Stimulated activated CD4-positive, alpha-beta T cell treated with anti-CD3 and anti-CD28 coated beads, Interleukin-1b, Interleukin-23, amount 100 ng/mL, for 1 hour (primary cell): ENCODE measurements at places on chromosomes 16 and 17.

- DNase-seq = no peak
Measured at GRCh38 chr17:8318010-8318935, 8.2 kb downstream of the ARHGEF15 start.

DNA sequence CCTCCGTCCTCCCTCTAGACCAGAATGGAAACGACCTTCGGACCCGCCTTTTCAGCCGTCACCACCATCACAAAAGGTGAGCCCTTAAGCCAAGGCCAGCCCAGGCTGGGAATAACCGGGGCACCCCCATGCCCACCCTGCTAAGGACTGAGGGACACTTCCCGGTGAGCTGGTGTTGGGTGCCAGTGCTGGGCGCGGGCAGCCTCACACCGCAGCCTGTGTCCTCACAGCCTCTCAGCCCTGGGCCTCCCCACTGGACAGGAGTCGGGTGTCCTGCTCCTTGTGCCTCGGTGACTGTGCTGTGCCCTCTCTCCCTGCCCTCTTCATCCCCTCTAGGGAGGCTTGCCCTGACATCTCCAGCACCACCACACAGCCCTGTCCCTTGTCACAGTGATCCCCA, 10.3 kb downstream of the TRAF7 start:
- DNase-seq = no peak

- DNase-seq = no peak
Measured at GRCh38 chr16:89332243-89332901, 114.9 kb downstream of the ZNF778 start.

DNA sequence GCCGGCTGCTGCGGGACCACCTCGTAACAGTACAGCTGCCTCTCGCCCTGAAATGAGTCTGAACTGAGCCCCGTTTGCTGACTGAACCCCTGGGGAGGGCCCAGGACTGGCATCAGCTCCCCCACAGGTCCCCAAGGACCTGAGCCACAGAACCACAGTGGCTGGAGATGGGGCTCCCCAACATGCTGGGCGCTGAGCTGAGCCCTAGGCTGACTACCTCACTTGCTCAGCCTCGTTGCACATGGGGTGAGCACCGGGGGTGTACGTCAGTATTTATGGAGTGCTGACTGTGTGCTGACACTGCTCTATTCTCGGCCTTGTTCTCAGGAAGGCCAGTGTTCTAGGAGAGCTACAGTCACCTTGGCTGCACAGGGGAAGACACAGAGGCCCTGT, 6.6 kb upstream of the VASN start:
- no peak for DNase-seq

- no peak for DNase-seq
Measured at GRCh38 chr17:57566721-57567120, 178.4 kb downstream of the CCDC182 start.

- no peak for DNase-seq
Measured at GRCh38 chr16:66569827-66570405, 3.7 kb downstream of the CMTM1 start.

DNA sequence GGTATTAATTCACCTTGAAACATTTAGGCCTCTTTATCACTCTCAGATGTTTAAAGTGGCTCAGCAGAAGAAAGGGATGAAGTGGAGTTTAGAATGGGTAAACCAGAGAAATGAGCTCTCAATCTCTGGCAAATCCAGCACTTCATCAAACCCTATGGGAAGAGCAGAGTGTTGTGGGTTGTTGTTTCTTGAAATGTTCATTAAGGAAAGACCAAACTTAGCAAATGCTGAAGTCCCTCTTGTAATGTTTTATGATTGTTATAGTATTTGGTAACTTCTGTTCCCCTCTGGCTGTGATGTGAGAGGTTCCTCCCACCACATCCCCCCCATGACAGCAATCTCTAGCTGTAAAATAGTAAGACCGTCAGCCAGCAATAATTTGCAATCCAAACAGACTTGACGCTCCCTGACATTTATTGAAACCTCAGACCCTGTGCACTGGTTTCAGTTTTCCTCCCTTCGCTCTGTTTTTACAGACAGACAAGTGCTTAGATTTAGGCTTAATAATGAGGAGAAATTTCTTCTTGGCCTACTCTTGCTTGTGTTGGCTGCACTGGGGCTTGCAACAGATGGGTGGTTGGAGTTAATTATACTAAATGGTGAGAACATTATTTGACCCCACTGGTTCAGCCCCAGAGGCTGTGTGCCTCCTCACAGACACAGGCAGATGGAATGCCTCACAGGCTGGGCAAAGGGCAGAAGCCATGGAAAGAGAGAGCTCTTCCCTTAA, 609.4 kb upstream of the SOX9 start:
- no peak for DNase-seq

DNA sequence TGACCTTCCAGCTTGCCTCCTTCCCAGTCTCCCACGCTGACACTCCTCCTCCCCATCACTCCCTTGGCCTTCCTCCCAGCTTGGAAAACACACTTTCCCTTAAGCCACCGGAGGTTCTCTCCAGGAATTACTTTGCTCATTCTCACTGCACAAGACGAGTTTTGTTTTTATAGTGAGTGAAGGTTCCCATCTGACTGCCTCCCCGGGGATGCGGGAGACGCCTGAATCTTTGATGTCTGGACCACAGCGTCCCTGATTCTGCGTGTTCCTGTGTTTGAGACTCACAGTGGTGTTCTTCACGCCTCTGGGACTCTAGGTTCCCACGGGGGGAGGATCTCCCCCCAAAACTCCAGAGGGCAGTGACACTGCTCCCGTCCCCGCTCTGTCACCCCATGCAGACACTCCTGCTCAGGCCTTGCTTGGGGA, 2.0 kb downstream of the DNAI2 start:
- no peak for DNase-seq

DNA sequence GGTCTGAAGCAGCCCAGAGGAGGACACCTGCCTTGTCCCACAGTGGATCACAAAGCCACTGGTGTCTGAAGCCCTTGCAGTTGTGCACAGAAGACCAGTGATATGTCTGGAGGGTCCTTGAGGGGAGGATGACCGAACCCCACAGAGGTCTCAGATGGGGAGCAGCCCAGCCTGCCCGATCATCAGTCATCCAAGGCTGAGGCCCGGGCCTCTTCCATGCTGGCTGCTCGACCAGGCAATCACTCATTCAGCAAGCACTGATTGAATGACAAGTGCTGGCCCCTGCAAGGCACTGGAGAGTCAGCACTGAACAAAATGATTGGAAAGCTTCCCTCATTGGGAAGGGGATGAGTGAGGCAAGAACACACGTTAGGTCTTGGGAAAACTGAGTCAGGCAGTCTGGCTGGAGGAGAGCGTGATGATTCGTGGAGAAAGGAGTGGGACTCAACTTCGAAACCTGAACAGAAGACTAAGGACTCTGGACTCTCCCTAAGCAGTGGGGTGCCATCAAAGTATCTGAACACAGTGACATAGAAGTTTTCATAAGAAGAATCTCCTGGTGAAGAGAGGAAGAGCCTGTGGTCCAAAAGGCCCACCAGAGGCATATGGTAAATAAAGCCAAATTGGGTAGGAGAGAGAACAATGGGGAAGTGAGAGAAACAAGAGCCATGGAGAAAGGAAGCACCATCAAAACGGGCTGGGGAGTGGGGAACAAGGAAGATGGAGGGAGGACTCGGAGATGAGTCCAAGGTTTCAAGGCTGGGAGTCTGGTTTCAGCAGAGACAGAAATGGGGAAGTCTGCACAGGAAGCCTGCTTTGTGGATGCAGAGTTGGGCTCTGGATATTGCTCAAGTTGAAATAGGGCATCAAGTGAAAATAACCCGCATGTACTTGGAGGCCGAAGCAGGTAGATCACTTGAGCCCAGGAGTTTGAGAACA, 10.2 kb downstream of the PIK3R5 start:
- DNase-seq = no peak

DNA sequence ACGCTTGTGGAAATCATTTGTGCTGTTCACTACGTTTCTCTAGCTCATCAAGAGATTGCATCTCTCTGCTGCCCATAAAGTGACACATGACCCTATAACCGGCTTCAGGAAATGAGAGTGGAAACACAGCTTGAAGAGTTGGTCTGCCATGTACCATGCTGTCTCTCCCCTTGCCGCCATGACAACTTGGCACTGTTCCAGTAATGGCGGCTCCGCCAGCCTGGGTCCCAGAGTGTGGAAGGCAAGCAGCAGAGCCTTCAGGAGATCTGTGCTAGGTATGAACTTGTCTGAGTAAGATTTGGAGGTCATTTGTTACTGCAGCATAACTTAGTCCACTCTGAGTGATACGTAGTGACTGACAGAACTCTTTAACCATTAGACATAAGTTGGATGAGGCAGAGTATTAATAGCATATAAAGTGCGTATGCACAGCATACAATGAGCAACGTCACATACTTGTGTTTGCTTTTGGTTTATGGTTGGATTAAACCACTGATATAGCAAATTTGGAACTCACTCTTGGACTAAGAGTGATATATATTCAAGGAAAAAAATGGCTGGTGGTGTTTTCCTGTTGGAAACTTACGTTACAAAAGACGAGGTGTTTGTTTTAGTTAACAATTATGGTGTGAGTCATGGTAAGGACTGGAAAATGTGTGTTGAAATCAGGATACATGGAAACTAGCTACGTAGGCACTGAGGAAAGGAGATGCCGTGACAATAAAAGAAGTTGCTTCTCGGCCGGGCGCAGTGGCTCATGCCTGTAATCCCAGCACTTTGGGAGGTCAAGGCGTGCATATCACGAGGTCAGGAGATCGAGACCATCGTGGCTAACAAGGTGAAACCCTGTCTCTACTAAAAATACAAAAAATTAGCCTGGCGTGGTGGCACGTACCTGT, 24.4 kb upstream of the PMP22 start:
- no peak for DNase-seq

DNA sequence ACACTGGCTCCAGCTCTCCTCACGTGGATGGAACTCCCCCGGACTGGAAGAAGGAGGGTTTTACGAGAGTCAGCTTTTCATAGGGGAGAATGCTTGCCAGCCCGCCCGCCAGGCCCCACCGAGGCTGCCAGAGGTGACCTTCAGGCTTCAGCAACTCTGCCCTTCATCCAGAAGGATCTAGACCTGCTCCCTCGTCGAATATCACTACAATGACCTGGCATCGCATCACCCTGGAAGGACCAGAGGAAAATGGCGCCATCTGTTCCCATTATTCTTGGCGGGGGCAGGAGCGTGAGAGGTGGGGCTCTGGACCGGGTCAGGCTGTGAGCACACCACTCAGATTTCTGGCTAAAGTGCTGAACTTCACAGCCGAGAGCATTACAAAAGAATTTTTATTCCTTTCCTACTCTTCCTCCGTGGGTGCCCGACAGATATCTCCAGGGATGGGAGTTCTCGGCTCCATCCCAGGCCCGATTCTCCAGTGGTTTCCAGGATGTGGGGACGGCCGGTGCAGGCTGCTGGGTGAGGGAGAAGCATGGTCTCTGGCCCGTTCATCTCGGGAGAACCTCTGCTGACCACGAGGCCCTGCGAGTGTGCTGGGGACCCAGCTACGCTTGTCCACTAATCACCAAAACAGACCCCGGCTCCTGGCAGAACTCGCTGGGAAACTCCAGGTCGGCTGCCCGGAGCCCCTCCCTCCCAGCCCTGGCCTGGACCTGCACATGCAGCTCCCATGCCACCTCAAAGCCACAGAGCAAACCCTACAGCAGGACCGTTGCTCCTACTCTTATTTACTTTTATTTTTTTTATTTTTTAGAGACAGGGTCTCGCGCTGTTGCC, 36.8 kb upstream of the ZNF469 start:
- no peak for DNase-seq

- DNase-seq = no peak
Measured at GRCh38 chr16:27245276-27246172, 23.0 kb downstream of the NSMCE1 start.

GRCh38 chr17:37092071-37092470, 143.3 kb downstream of the AATF start:
- no peak for DNase-seq

DNA sequence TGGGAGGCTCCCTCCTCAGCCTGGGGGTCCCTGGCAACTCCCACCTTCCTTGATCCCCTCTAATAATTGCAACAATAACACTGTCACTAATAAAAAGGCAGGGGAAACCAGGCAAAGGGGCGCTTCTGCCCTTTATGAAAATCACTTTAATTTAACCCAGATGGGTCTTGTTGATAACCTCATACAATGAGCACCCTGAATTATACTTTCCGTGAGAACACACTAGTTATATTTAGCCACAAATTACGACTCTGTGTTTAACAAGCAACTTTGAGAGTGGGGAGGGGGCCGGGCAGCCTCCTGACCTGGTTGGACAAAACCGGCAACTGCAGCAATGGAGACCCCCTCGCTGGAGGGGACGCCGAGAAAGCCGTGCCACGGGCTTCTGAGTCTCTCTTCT, 5.7 kb upstream of the BAHCC1 start:
- DNase-seq = no peak

- no peak for DNase-seq
Measured at GRCh38 chr16:66908116-66908515, 10.6 kb downstream of the CDH16 start.

DNA sequence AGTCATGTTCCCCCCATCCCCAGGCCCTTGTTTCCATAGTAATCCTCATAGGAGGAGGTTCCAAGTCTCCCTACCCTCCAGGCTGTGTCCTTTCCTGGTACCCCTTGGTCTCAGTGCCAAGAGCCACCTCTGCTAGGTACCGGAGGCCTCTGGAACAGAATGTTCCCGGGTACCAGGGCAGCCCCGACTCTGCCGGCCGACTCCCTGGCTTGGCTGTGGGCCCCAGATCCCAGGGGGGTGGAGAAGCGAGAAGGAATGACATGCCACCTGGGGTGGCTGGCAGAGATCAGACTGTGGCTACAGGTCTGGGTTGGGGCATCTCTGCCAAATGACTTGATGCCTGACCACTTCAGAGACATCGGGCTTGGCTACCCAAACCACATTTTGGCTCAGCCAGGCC, 3.6 kb downstream of the STAC2 start:
- DNase-seq = no peak

- no peak for DNase-seq
Measured at GRCh38 chr16:79691007-79691406, 90.5 kb upstream of the MAF start.

- no peak for DNase-seq
Measured at GRCh38 chr17:81922566-81923301, 4.8 kb upstream of the SIRT7 start.

DNA sequence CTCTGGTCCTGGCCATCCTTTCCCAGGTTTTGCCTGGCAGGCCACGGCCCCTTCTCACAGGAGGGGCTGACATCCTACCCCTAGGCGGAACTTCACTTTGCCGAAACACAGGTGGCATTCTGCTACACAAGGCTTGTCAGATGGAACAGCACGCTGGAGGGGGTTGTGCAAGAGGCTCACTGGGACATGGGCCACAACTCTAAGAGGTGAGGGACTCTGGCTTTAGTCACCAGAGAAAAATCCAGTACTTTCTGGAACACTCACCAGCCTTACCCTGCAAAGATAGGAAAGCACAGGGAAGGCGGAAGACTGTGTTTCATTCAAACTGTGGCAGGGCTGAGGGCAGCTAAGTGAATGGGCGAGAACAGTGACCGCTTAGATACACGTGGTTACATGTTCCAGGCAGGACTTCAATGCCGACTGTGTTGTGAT, 18.3 kb downstream of the CDC42EP4 start:
- DNase-seq = no peak
